ENCODE measurements at places on chromosomes 6 and 20.

DNA sequence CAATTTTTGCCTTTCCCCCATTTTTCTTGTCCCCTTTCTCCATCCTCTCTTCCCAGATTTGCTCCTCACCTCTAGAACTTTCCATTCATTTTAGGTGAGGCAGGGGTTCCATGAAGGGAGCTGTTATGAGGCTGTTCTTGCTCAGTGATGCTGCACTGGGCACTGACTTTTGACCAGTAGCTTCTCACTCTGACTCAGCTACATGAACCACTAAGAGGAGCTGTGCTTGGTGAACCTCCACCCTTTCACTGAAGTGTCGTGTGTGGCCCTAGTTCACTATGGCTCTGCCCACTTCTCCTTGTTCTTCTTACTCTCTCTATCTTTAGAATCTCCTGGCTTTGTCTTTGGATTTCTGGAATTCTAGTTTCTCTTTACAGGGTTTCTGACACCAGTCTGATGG, 307.1 kb upstream of the RNF24 start:
- no peak for DNase-seq

GRCh38 chr6:40328386-40328985, 258.7 kb downstream of the LRFN2 start:
- DNase-seq = peak; percentile 5

GRCh38 chr6:145569140-145569539, 166.2 kb downstream of the EPM2A start:
- DNase-seq = no peak

- DNase-seq = no peak
These were observed 162.4 kb upstream of the KCNG1 start for GRCh38 chr20:51185277-51185676.

GRCh38 chr6:108966251-108966650, 118.0 kb downstream of the ARMC2 start:
- DNase-seq = no peak

DNA sequence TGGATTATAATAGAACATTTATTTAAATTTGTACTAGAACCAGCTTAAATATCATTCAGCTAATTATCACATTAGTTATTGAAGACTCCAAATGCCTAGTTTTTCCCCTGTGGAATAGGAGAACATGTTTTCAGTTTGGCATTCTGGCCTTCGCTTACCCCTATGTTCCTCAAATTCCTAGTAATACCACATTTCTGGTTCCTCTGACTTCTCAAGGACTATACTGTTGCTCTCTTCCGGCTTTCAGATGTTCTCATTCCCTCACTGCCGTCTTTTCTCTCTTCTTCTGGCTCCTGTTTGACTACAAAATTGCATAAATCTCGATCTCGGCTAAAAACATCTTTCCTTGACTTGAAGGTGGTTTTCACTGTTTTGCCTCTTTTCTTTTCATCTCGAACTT, 71.8 kb upstream of the KHDRBS2 start:
- DNase-seq = no peak

DNA sequence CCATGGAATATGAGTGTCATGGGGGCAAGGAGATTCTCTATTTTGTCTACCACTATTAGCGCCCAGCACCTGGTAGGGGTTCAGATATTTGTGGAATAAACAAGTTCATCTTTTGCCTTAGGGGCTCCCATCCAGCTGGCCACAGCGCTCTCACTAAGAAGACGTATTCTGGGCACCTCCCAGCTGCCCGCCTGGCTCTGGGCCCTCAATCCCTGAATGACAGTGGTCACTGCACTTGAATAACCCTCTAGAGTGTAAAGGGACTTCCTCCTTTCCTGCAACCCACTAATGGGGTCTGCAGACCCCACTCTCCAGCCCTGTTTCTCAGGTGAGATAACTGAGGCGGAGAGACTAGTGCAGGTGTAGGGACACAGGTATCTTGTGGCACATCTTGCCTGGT, 36.2 kb downstream of the SNX5 start:
- DNase-seq = no peak

DNA sequence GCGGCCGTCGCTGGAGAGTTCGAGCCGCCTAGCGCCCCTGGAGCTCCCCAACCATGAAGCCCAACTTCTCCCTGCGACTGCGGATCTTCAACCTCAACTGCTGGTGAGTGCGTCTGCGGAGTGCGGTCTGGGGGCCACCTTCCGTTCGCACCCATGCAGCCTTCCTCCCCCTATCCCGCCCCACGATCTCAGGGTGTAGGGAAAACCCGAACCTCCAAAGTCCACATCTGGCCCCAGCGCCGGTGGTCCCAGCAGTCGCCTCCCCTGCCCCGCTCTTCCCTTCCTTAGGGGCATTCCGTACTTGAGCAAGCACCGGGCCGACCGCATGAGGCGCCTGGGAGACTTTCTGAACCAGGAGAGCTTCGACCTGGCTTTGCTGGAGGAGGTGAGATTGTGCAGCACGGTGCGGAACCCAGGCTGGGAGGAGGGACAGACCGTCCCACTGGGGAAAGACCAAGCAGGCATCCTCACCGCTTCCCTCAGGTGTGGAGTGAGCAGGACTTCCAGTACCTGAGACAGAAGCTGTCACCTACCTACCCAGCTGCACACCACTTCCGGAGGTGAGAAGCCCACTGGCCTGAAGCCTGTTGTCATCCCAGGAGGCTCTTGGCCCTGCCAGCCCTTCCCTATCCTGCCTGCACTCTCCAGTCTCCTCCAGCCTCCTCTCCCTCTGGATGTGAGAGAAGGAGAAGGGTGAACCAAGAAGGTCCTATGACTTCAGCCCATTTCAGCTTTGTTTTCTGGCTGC, 719 bp downstream of the SMPD2 start:
- peak; percentile 40 for DNase-seq

DNA sequence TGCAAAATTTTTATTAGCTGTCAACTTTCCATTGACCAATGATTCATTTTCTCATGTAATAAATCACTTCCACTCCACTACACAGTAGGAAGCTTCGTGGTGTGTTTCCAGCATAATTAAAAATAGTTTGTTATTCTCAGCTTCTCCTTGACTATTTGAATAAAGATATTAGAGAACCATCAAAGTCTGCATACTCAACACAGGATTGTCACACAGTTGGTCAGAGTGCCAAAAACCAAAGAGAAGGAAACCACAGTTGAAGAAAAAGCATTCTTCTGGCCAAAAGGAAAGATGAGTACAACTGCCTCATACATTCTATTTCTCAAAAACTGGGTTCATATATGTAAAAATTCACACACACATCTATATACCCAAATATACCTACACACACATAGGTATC, 455.1 kb upstream of the HSF2 start:
- DNase-seq = no peak

- no peak for DNase-seq
These were observed 4.6 kb upstream of the DSTN start for GRCh38 chr20:17565169-17565845.

GRCh38 chr6:34338811-34339210, 53.7 kb downstream of the NUDT3 start:
- DNase-seq = no peak

- DNase-seq = no peak
These were observed 98.3 kb downstream of the EDN3 start for GRCh38 chr20:59398537-59399205.

DNA sequence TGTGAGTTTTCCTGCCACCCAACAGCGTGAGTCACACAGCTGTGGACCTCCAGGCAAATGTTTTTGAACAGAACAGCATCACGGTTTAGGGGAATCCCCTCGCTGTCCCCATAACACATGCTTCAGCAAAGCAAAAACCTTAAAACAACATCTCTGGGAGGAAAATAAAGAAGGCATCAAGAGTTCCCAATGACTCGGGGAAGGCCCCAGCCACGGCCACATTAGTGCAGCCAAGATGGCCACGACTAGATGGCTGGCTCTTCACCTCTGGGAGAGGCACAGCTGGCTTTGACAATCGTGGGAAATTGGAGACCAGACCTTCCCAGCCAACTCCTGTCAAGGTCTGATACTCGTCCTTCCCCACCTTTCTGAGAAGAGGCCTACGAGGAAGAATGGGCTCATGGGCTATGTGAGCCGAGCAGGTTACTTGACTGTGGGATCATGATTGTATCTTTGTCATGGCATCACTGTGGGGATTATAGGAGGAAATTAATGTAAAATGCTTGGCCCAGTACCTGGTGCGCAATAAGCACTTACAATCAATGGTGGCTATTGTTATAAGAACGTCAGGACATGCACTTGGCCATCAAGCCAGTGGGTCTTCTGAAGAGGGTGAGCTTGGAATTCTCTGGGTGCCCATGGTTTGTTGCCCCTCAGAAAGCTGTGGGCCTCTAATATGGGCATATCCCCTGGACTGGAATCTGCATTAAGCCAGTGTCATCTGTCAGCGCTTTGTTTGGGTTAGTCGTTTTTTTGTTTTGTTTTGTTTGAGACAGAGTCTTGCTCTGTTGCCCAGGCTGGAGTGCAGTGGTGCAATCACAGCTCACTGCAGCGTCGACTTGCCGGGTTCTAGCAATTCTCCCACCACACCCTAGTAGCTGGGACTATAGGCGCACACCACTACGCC, 43.6 kb downstream of the FGD2 start:
- DNase-seq = peak; percentile 78

DNA sequence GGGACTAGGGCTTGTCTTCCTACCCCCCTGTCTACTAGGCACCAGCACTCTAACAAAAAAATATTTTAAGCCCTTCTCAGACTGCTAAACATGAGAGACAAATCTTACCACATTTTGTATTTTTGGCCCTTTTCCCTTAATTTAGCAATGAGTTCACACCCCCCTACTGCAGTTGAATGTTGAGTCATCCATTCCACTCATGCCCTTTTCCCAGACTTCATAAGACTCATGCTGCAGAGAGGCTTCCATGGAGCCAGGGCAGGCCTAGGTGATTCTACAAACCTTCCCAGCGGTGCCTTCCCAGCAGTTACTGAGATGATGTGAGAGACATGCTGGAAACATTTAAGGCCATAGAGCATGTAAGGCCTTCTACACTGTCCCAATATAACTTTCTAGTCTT, 53.9 kb downstream of the PXDC1 start:
- DNase-seq = no peak

DNA sequence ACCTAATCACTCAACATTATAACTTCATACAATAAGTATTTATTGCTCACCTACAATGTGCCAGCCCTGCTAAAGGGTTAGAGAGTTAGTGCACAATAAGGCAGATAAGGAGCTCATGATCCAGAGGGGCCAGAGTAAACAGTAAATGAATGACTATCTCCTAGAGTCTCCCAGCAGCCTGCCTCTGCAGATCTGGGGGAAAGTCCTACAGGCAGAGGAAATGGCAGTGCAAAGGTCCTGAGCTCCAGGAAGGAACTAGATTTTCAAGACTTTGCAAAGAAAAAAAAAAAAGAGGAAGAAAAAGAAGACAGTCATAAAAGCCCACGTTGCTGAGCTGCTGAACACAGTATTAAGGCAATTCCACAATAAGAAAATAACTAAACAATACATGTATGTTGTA, 160.1 kb downstream of the SIM1 start:
- DNase-seq = no peak

- DNase-seq = no peak
These were observed 14.8 kb upstream of the NPEPL1 start for GRCh38 chr20:58677808-58678207.

- DNase-seq = no peak
These were observed 648.4 kb upstream of the MARCKS start for GRCh38 chr6:113208726-113209125.

DNA sequence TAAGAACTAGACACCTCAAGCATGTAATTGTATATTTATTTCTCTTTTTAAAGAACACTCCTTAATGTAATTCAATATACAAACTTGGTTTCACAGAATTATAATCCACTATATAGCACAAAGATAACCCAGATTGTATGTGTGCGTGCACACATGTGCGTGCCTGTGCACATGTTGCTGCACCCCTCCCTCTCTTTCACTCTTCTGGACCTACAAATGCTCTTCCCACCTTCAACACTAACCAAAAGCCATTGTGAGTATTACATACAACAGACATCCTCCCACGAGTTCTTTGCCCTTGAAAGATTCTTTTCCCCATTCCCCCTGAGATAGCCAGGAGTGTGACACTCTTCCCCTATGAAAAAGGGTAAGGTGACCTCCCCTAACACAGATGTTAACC, 193.5 kb downstream of the HIVEP2 start:
- DNase-seq = no peak

- no peak for DNase-seq
These were observed 89.2 kb upstream of the BHLHE23 start for GRCh38 chr20:63095718-63096654.

- no peak for DNase-seq
These were observed 30.1 kb downstream of the PRPH2 start for GRCh38 chr6:42692137-42692911.

DNA sequence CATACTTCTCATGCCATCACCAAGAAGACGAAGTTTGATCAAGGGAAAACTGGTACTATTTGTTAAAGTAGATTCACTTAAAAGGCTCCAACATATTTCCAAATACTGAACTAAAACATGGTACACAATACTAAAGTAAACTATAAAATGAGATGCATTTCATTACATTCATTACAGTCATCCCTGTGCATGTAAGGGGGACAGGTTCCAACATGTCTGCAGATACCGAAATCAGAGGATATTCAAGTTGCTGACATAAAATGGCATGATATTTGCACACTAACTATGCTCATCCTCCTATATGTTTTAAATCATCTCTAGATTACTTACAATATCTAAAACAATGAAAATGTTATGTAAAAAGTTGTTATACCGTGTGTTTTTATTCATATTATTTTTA, 893.9 kb upstream of the MANEA start:
- DNase-seq = no peak
